Effector CD4-positive, alpha-beta T cell (primary cell): ENCODE measurements at places on chromosomes 3 and 15.

DNA sequence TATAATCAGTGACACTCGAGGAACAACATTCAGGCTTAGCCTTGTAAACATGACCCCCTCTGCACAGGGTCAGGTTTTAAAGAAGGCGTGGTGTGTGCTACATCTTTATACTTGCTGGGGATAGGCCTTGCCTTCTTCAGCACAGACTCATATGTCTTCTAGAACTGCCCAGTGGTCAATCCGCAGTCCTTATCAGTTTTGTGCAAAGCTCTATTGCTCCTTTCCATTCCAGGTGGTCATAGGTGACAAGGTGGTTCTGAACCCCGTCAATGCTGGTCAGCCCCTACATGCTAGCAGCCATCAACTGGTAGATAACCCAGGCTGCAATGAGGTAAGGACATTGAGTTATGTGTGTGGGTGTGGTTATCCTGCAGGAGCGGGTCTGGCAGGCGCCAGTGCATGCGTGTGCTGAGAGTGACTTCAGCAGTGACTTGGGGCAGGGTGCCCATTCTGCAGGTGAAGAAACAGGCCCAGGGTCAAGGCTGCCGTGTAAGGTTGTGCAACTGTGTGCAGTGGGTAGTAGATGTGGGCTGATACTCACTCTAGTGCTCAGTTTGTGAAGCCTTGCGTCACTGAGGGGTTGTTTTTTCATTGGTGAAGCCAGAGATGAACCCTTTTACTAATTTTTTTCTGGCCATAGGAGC, 150.9 kb downstream of the ITPR1 start:
- no peak for DNase-seq

- DNase-seq, result no peak
Observed at GRCh38 chr3:35254917-35255316, 384.4 kb upstream of the ARPP21 start.

DNA sequence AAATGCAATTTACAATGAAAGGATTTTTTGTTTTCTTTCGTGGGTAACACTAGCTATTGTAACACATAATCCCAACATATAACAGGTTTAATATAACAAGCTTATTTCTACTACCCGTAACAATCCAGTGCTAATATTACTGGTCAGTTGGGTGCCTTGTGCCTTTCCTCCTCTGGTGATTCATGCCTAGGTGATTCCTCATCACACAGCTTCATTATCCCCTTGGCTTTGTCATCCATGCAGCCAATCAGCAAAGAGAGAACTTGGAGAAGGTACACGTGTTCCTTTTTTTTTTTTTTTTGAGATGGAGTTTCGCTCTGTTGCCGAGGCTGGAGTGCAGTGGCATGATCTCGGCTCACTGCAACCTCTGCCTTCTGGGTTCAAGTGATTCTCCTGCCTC, 30.7 kb downstream of the CHST14 start:
- DNase-seq, result no peak

DNA sequence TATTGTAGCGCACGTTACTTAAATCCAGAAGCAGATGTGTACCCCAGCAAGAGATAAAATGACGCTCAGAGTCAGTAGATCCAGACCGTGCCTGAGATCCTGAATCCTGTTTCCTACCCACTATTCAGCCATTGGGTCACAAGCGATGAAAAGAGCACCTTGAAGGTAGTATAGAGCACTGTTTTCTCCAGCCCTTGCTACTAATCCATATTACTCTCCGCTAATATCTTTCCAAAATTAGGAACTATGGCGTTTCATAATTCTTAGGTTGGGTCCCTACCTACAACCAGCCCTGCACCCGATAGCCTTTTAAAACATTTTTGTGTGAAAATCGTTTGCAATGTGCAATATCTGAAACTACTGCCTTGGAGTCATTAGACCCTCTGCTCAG, 596 bp downstream of the BTD start:
- DNase-seq, result no peak

DNA sequence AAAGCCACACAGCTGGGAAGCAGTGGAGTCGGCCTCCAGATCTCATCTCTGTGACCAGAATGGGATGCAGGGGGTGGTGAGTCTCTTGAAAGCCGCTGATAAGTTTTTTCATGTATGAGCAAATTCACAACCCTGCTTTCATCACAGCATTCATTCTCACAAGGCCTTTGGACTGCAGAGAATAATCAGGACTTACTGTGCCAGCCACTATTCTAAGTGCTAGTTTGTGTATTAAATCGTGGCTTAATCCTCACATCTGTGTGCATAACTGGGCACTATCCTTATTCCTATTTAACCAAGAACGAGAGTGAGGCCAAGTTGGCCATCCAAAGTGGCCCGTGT, 64.2 kb upstream of the POLG start:
- no peak for DNase-seq

DNA sequence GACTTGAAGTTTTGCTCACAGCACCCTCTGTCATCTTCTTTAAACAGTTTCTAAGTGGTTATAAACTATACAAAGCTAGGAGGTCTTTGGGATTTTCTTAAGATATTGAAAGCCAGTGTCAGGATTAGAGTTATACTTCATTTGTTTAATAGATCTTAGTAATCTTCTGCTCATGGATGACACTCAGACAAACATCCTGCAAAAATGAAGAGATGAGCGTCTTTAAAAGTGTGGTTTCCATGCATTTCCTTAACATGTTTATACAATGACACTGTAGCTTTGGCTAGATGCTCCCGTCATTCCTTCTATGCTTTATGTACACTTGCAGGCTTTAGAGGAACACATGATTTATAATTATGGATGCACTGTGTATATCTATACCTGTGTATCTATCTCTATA, 182.2 kb downstream of the NAALADL2 start:
- no peak for DNase-seq

DNA sequence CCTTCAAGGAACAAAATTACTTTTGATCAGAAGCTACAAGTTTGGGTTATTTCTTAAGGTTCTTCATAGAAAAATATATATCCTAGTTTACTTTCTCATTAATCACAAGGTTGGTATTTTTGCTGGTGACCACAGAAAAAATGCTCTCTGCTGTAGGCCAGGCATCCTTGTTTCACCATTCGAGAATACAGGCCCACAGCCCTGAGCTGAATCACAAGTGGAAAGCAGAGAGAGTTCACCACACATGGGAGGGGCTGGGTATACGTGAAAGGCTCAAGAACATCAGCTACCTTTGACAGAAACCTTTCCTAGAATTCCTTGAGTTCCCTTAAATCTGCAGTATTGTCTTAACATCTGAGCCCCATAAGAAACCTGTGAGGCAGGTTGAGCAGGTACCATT, 23.2 kb downstream of the CPEB1 start:
- DNase-seq, result no peak

DNA sequence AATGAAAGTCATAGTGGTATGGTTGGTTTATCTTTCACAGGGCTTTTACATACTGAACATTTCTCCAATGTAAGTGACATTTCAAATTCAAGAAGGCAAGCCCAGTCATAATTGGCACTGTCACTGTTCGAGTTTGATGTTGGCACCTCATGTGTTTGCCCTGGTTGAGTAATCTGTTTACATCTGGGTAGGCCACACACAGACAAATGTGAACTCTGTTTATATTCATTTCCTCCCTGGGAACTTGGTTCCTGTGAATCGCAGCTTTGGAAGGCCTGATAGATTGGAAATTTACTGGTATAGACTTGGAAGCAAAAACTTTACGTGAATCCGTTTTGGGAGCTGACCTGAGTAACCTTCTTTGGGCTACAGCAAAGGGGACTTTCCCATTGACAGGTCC, 395.2 kb upstream of the AZI2 start:
- no peak for DNase-seq

- no peak for DNase-seq
Observed at GRCh38 chr3:105938101-105938500, 69.3 kb upstream of the CBLB start.

DNA sequence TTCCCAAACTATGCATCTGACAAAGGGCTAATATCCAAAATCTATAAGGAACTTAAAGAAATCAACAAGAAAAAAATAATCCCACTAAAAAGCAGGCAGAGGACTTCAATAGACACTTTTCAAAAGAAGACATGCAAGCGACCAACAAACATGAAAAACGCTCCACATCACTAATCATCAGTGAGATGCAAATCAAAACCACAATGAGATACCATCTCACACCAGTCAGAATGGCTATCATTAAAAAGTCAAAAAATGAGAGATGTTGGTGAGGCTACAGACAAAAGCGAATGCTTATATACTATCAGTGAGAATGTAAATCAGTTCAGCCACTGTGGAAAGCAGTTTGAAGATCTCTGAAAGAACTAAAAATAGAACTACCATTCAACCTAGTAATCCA, 20.2 kb downstream of the CFAP44 start:
- no peak for DNase-seq

DNA sequence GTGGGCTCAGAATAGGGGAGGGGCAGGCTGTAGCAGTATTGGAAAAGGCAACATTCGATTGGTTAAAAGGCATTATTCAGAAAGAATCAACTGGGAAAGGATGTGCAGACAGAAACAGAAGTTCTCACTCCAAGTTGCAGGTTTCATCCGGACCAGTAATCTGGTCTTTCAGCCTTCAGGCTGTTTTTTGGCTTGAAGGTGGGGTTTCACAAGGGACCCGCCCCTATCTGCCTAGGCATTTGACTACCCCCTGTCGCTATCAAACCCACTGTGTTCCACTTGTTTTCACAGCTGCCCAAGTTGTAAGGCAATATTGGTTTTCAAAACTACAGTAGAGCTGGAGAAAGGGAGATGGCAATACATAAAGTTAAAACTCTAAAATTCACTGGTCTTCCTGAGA, 96.9 kb downstream of the VPS8 start:
- DNase-seq, result no peak

- DNase-seq, result no peak
Observed at GRCh38 chr3:49553324-49553691, 969 bp upstream of the BSN start.

DNA sequence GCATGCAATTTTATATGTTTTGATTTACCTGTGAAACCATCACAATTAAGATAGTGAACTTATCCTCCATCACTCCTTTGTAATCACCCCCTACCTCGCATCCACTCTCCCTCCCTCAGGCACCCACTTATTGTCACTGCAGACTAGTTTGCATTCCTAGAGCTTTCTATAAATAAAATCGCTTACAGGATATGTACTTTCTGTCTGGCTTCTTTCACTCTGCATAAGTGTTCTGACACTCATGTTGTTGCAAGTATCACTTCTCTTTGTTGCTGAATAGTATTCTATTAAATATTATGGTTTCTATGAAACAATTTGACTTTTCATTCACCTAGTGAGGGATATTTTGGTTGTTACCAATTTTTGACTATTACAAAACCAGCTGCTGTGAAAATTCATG, 139.3 kb downstream of the RSRC1 start:
- DNase-seq, result no peak

GRCh38 chr3:166478356-166478755, 641.1 kb upstream of the BCHE start:
- no peak for DNase-seq

DNA sequence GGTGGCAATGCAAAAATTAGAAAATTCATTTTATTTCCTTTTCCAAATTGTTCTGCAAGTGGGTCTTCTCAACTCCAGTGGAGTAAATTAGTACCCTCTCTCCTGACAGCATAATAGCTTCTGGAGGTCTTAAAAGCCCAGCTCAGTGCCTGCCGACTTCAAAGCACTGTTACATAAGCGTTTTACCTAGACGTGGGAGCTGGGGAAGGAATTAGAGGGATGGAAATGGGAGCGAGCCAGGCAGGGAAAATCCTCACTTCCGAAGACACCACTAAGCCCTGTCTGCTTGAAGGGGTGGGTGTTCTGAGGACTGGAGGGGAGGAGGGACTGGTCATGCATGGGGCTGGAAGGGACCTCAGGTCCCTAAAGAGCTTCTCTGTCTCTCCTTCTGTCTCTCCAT, 77.2 kb upstream of the SLC6A1 start:
- DNase-seq, result no peak

- no peak for DNase-seq
Observed at GRCh38 chr3:184608209-184608608, 46.6 kb downstream of the EPHB3 start.

DNA sequence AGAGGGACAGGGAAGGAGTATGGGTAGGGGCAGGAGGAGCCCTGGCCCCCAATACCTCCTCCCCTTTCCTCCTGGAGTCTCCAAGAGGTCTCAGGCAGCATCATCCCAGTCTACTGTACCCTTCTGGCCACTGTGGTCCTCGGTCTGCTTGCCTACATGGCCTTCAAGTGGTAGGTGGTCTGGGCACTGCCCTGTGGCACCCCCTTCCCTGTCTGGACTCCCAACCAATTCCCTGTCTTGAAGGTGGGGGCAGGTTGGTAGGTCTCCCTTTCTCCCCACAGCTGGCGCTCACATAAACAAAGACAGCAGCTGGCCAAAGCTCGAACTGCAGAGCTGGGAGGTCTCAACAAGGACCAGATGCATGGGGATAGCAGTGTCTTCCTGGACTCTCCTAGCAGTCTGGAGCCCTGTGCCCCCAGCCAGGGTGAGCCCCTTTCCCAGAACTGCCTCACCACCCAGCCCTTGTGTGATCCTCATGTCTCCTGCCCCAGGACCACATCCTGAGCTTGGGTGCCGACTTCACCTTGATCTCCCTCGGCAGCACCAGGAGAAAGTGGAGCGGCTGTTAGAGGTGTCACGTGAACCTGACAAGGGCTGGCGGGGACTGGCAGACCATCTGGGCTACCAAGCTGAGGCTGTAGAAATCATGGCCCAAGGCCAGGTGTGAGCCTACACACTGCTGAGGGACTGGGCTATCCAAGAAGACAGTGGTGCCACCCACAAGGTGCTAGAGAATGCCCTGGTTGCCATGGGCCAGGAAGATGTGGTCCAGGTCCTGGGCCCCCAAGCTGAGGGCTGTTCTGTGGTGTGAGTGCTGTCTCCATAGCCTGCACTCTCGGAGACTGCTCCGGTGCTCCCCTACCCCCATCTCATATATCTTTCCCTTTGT, 33.1 kb downstream of the NBEAL2 start:
- DNase-seq, result no peak

GRCh38 chr15:80693682-80694610, 1.2 kb upstream of the ABHD17C start:
- DNase-seq, result no peak

- DNase-seq, result no peak
Observed at GRCh38 chr3:69568458-69568857, 170.8 kb upstream of the MITF start.

DNA sequence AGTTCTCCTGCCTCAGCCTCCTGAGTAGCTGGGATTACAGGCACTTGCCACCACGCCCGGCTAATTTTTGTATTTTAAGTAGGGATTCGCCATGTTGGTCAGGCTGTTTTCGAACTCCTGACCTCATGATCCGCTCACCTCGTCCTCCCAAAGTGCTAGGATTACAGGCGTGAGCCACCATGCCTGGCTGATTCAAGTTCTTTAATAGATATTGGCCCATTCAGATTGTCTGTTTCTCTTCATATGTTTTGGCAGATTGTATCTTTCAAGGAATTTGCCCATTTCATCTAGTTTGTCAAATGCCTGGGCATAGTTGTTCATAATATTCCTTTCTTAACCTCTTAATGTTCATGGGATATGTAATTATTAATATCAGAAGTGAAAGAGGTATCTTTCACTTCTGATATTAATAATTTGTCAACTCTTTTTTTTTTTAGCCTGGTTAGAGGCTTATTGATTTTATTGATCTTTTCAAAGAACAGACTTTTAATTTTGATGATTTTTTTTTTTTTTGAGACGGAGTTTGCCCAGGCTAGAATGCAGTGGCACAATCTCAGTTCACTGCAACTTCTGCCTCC, 40.2 kb upstream of the ZFAND6 start:
- no peak for DNase-seq
